ENCODE measurements at places on chromosomes 7 and 10.

DNA sequence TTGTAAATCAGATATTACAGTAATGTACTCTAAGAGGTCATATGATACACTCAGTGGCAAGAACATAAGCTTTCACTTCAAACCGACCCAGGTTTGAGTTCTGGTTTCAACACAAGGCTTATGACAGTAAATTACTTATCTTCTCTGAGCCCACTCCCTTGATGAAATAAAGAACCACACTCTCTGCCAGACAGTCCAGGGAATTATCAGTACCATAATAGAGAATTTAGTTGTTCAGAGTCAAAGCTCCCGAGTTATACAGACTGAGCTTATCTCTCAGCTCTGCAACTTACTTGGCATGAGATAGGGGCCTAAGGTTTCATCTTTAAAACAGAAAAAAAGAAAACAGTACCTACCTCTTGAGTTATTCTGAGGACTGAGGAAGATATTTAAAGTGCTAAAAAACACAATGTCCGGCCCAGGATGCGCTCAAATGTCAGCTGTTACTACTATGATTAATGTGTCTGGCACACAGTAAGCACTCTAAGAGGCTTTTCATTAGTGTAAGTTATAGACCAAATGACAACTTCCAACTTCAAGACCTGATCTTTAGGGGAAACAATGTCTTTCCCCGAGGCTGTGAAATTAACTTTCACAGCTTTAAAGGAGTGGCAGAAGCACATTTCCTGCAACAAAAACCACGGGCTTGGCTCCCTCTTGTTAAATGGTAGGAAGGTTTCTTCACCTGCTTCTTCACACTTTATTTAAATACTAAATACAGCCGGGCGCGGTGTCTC is 38.1 kb downstream of the UBE2H start:
- peak; percentile 8 for DNase-seq

GRCh38 chr7:3912291-3912690 is 611.2 kb downstream of the SDK1 start:
- no peak for DNase-seq

DNA sequence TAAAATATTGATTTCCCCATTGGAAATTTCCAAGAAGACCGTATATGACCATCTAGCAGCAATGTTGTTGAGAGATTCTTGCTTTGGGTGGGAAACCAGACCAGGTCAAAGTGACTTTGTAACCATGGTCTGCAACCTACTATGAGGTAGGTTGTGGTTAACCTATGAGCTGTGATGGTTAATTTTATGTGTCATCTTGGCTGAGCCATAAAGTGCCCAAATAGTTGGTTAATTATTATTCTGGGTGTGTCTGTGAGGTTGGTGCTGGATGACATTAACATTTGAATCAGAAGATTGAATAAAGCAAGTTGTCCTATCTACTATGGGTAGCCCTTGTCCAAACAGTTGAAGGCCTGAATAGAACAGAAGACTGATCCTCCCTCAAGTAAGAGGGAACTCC is 18.3 kb upstream of the RALA start:
- DNase-seq: no peak

- DNase-seq: no peak
These were observed 3.4 kb downstream of the KLF6 start for GRCh38 chr10:3781468-3782145.

DNA sequence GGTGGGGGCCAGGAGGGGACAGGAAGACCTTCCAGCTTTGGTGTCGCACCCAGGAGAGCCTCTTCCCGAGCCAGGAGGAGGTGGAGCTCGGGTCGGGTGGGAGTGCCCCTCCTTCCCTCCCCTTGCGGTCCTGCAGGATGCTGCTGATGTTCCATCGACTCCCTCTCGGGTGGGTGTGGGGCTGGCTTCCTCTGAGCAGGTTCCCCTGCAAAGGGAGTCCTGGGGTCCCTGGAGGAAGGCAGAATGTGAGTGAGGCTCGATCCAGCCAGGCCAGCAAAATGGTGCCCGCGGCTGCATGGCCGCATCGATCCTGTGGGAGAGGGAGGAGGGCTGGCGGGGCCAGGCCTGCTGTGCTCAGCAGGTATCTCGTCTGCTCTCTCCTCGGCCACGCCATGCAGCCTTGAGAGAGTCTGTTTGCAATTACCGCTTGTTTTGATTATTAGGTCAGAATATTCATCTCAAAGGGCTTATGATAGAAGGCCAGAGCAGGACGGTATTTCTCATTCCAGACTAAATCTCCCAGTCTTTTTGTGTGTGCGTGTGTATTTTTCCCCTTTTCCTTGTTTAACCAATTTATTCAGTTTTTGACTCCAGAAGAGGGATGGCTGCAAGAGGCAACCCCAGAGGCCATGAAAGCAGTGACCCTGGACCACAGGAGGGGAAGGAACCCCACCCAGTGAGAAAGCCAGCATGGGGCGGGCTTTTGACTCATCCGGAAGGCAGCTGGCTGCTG is 137.3 kb upstream of the ZMIZ1 start:
- DNase-seq: no peak

DNA sequence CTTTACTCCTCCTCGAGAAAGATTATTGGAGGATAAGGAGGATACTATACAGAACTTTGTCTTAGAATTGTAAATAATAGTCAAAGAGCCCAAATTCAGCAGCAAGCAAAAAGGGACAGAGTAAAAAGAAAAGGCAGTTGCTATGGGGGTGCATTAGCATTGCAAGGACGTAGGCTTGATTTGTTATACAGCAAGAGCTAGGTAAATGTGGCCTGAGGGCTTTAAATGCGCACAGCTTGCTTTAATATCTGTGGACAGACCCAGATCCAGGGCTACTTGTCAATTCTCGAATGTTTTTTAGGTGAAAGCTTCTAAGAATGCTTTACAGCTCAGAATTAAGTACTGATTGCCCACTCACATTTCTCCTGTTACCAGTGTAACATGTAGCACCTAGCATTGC is 58.5 kb downstream of the CELF2 start:
- no peak for DNase-seq

- no peak for DNase-seq
These were observed 8.8 kb downstream of the CALD1 start for GRCh38 chr7:134788191-134788590.

- peak; percentile 80 for DNase-seq
These were observed 1.2 kb upstream of the SGMS1 start for GRCh38 chr10:50624866-50625501.

DNA sequence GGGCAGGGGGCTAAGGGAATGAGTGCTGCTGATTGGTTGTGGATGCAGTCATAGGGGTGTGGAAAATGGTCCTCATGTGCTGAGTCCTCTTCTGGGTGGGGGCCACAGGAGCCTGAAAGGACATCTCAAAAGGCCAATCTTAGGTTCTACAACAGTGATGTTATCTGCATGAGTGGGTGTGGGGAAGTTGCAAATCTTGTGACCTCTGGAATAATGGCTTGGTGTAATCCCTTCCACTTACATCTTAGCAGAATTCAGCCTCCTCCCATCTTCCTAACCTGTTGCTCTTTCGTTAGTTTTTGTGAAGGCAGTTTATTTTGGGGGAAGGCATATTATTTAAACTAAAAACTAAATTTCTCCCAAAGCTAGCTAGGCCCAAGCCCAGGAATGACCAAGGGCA is 42.0 kb upstream of the OIT3 start:
- DNase-seq: no peak

GRCh38 chr7:142646386-142647140 is 102.7 kb upstream of the PRSS1 start:
- no peak for DNase-seq

GRCh38 chr10:88521791-88522190 is 61.3 kb downstream of the RNLS start:
- no peak for DNase-seq
